ENCODE measurements at places on chromosomes 11 and 22. TPM values are rescaled to one million over a fixed set of nuclear protein-coding genes. Genes with fewer than 3 reads are reported as not detected.

- no peaks in the 10 kb centered on the region for H3K36me3 ChIP-seq
- H3K27me3 ChIP-seq, result no peaks in the 10 kb centered on the region
- H3K4me1 ChIP-seq, result no peaks in the 10 kb centered on the region
Observed at GRCh38 chr11:76263657-76264056, 57.4 kb upstream of the WNT11 start.

GRCh38 chr11:35182317-35182939 lies 43.5 kb downstream of the CD44 start:
- H3K4me1 ChIP-seq, result peaks cover 52% of the 10 kb centered on the region
- no peak overlapping the region for H3K4me3 ChIP-seq
- no peaks in the 10 kb centered on the region for H3K27me3 ChIP-seq
- no peak for DNase-seq
- peaks cover 22% of the 10 kb centered on the region for H3K36me3 ChIP-seq
- H3K27ac ChIP-seq, result no peak overlapping the region

- no peaks in the 10 kb centered on the region for H3K36me3 ChIP-seq
- H3K4me1 ChIP-seq, result no peaks in the 10 kb centered on the region
- no peak overlapping the region for H3K4me3 ChIP-seq
- no peaks in the 10 kb centered on the region for H3K27me3 ChIP-seq
- peak overlapping the region; percentile 41 for H3K27ac ChIP-seq
Observed at GRCh38 chr11:11349106-11349825, 3.8 kb downstream of the CSNK2A3 start.

- no peak overlapping the region for H3K4me3 ChIP-seq
- no peak for DNase-seq
Observed at GRCh38 chr22:27880778-27881394, 38.2 kb downstream of the PITPNB start.

GRCh38 chr11:12249590-12250260 lies 127.6 kb upstream of the PARVA start:
- H3K4me3 ChIP-seq, result no peak overlapping the region
- peaks cover 14% of the 10 kb centered on the region for H3K36me3 ChIP-seq
- no peak overlapping the region for H3K27ac ChIP-seq
- peaks cover 49% of the 10 kb centered on the region for H3K4me1 ChIP-seq
- H3K27me3 ChIP-seq, result no peaks in the 10 kb centered on the region

DNA sequence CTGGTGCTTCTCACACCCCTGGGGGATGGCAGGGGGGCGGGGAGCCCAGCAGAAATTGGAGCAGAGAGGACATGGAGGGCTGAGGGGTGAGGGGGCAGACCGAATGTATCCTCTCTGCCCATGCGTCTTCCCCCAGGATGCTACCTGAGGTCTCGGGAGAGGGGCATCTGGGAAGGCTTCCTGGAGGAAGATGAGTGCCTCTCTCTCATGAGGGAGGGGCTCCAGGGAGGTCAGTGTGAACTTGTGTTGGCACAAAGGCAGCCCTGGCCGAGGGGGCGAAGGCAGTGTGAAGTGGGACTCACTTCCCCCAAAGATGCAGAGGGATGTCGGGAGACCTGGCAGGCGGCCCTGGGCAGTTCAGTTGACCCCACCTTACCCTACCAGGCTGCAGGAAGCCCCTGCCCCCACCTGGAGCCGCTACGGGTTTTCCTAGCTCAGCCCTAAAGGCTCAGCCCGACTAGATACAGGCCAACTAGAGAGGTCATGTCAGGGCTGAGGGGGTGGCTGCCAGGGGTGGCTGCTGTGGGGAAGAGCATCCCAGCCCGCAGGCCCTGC lies 10.4 kb downstream of the ASCL2 start:
- H3K4me1 ChIP-seq, result no peaks in the 10 kb centered on the region
- peak; percentile 50 for DNase-seq
- H3K27ac ChIP-seq, result no peak overlapping the region
- no peak overlapping the region for H3K4me3 ChIP-seq

DNA sequence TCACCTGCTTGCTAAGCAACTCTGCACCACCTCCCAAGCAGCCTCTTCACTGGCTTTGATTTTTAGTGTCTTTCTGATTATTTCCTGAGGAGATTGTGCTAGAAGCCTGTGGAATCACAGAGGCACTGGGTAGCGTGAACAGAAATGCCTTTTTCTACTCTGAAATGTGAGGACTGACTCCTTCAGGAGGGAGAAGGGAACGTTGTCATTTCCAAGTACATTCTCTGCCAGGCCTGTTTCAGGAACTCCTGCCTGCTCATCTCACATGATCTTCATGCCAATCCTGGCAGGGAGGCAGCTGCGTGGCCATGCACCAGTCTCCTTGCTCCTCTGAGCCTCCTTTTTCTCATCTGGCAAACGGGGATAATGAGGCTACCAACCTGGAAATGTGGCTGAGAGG lies 49.8 kb upstream of the PRDM11 start:
- H3K36me3 ChIP-seq, result no peaks in the 10 kb centered on the region
- no peak overlapping the region for H3K27ac ChIP-seq
- DNase-seq, result no peak
- H3K27me3 ChIP-seq, result no peaks in the 10 kb centered on the region
- peaks cover 3% of the 10 kb centered on the region for H3K4me1 ChIP-seq
- no peak overlapping the region for H3K4me3 ChIP-seq

DNA sequence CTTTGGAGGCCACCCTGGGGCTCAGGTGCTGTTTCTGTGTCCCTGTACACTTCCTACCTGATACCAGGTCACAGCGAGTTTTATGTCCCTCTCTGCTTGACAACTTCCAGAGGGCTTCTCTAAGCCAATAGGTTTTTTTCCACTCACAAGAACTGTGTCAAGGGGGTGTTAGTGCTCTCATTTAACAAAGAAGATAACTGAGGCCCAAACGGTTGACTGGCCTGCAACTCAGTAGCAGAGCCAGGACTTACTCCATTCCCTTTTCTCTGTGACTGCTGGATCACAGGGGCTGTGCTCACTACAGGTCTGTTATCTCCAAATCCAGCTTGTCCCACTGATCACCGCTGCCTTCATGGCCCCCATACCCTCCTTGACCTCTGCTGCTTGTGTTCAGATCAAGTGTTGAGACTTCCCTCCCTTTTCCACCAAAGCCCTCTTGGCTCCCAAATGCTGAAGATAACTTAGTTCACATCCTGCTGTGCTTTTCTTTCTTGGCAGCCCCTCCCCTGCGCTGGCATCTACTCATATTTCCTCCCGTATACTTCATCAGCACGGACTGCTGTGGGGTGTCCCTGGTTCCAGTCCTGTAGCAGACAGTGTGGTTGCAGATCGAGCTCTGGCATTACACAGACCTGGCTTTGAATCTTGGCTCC lies 41.3 kb downstream of the POU2F3 start:
- no peak for DNase-seq
- H3K36me3 ChIP-seq, result no peaks in the 10 kb centered on the region
- H3K27me3 ChIP-seq, result no peaks in the 10 kb centered on the region
- H3K27ac ChIP-seq, result no peak overlapping the region
- no peaks in the 10 kb centered on the region for H3K4me1 ChIP-seq

The GRAP2 gene
- 3.6 TPM for polyA plus RNA-seq

The SLC25A18 gene
- not detected for polyA plus RNA-seq

GRCh38 chr11:1283091-1283511 lies 26.3 kb downstream of the TOLLIP start:
- no peak overlapping the region for H3K4me3 ChIP-seq
- no peak overlapping the region for H3K27ac ChIP-seq
- no peak for DNase-seq

The HEPN1 gene
- not detected for polyA plus RNA-seq

GRCh38 chr11:119901657-119902577 lies 172.9 kb upstream of the NECTIN1 start:
- no peaks in the 10 kb centered on the region for H3K4me1 ChIP-seq
- no peak overlapping the region for H3K4me3 ChIP-seq
- DNase-seq, result no peak
- peaks cover 1% of the 10 kb centered on the region for H3K27me3 ChIP-seq

GRCh38 chr11:29959488-29959887 lies 57.3 kb downstream of the KCNA4 start:
- no peak for DNase-seq
- no peaks in the 10 kb centered on the region for H3K36me3 ChIP-seq
- H3K4me1 ChIP-seq, result no peaks in the 10 kb centered on the region
- no peak overlapping the region for H3K4me3 ChIP-seq

DNA sequence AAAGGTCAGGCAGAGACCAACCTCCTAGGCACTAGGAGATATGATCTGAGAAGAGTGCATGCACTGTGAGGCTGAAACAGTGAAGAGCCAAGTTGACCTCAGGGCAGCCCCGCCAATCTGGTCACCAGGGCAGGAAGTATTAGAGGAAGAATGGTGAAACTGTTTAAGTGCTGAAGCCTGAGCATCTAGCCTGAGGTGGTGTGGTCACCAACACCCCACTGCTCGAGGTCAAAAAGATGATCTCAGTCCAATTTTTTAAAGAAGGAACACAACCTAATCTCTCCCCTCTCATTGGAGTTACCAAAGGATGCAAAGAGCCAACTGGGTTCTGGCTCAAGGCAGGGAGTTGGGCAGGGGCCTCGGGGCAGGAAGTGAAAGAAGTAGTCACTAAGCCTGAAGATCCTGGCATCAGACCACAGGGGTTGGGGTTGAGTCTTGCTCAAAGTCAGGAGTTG lies 4.0 kb downstream of the APBB1 start:
- DNase-seq, result no peak
- H3K27ac ChIP-seq, result no peak overlapping the region
- H3K4me3 ChIP-seq, result no peak overlapping the region
- H3K36me3 ChIP-seq, result peaks cover 17% of the 10 kb centered on the region
- H3K4me1 ChIP-seq, result peaks cover 16% of the 10 kb centered on the region
